ENCODE measurements at places on chromosomes 16 and 17.
A peak's percentile ranks its signal among the peaks of the same experiment; 100 is the strongest.

- DNase-seq: no peak
Observed at GRCh38 chr16:85205747-85206471, 93.6 kb upstream of the CIBAR2 start.

- no peak for DNase-seq
Observed at GRCh38 chr17:4208238-4208637, 55.5 kb downstream of the ANKFY1 start.

DNA sequence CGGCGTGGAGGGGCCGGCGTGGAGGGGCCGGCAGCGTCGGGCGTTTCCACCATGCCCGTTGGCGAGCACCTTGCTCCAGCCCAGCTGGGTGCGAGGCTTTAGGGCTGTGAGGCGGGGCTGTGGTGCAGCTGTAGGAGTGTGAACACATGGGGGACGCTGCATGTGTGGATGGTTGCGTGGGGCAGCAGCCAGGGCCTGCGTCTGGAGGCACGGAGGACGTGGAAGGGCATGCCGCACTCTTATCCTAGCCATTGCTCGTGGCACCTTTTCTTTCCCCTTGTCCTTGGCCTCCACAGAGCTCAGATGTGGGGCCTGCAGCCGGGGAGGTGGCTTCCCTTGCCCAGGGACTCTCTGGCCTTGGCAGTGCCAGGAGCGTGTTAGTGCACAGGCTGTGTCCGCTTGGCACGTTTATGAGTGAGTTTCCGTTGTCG, 47.8 kb downstream of the PDPK1 start:
- no peak for DNase-seq

GRCh38 chr16:28110479-28110878, 47.0 kb upstream of the GSG1L start:
- no peak for DNase-seq

DNA sequence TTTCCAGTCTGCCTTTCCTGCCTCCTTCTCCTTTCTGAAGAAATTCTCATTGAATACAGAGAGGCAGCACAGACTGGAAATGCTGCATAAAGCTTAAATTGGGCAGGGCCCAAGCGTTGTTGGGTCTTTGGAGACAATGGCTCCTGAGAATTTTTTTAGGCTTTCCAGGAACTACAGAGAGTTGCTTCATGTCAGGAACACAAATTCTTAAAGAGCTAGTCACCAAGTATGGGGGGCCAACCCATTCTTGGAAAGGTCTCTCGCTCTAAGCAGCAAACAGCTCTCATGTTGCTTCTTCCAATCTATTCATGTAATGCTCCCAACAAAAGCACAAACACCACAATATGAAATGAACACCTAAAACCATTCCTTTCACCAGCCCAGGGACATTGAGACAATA, 6.9 kb downstream of the HNF1B start:
- no peak for DNase-seq

DNA sequence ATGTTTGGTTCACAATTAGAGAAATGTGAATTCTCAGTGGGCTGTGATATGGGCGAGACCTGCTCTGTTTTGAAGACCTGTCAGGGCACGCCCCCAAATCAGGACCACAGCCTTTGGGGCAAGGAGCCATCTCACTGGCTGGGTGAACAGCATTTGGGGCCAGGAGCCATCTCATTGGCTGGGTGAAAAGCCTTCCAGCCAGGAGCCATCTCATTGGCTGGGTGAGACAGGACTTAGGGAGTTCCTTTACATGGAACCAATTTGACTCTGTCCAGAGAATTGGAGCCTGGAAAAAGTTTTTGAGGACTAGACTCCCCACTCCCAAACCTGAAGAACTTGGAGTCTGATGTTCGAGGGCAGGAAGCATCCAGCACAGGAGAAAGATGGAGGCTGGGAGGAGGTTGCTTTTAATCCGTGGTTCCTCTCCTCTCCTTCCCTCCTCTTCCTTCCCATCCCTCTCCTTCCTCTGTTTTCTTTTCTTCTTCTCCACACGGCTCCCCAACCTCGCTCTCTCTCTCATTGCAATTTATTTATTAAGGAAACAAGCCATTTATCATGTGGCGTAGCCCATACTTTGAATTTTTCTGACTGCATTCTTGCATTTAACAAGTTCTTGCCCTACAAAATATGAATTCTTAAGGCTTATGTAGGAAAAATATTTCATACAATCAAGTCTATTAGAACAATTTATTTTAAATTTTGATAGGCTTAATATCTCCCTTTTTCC, 19.7 kb downstream of the FOXL1 start:
- no peak for DNase-seq

- no peak for DNase-seq
Observed at GRCh38 chr17:14590459-14591250, 289.8 kb downstream of the HS3ST3B1 start.

- DNase-seq: no peak
Observed at GRCh38 chr17:59141860-59142259, 13.1 kb downstream of the SKA2 start.

- DNase-seq: no peak
Observed at GRCh38 chr17:55654022-55654421, 68.6 kb downstream of the TMEM100 start.

DNA sequence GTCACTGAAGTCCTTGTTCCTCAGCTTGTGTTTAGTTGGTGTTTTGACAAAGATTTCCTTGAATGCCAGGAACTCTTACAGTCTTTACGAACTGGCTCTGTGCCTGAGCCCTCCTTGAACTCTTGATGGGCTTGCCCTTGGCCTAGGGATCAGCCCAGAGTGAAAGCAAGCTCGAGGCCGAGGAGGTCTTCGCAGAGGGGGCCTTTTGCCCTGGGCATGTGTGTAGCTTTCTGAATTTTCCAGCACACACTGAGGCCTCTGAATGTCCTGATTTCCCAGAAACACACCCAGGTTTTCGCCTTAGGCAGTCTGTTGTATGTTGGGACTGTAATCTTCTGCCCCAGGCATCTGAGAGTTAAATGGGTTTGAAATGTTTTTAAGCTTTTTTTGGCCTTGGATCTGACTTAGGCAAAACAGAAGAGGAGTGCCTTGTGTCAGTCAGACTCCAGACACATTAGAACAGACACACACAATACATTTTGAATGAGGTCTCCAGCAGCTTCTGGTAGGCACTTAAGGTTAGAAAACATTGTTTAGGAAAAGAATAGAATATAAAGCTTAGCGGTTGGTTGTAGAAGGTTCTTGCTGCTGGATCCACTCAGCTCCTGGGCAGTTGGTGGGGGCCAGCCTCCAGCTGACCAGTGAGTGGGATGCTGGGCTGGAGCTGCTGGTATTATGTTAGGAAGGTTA, 17.1 kb downstream of the FOXK2 start:
- no peak for DNase-seq

GRCh38 chr17:43772877-43773648, 5.7 kb downstream of the DUSP3 start:
- DNase-seq: no peak

GRCh38 chr16:17304106-17304490, 166.7 kb downstream of the XYLT1 start:
- no peak for DNase-seq

GRCh38 chr16:21618281-21618680, 18.9 kb downstream of the METTL9 start:
- no peak for DNase-seq

DNA sequence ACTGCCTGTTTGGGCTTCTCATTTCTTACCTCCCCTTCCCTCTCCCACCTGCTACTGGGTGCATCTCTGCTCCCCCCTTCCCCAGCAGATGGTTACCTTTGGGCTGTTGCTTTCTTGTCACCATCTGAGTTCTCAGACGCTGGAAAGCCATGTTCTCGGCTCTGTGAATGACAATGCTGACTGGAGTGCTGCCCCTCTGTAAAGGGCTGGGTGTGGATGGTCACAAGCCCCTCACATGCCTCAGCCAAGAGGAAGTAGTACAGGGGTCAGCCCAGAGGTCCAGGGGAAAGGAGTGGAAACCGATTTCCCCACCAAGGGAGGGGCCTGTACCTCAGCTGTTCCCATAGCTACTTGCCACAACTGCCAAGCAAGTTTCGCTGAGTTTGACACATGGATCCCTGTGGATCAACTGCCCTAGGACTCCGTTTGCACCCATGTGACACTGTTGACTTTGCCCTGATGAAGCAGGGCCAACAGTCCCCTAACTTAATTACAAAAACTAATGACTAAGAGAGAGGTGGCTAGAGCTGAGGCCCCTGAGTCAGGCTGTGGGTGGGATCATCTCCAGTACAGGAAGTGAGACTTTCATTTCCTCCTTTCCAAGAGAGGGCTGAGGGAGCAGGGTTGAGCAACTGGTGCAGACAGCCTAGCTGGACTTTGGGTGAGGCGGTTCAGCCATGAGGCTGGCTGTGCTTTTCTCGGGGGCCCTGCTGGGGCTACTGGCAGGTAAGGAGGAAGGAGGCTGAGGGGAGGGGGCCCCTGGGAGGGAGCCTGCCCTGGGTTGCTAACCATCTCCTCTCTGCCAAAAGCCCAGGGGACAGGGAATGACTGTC, at the start of gene CD68:
Gene CD68, plus strand, starts transcription at position 638 of the 833 bp plus-strand sequence. Its CDS starts 40 bp downstream, at position 678.
- DNase-seq: no peak

DNA sequence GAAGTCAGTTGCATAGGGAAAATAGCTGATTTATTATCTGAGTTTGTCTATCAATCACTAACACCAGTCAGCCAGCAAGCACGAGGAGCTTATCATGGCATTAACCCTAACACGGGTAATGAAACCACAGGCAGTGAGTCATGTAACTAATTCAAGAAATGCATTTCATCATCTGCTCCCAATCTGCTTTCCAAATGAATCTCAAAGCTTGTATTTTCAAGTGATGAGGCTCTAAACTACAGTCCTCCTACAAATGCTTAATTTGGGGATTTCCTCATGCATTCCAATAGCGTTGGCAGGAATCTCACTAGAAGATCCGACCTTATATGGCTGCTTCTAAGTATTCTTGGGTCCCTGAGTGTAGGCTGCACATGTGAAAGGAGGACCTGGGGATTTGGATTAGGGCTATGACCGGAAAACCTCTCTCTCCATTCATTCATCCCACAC, 118.4 kb upstream of the HSBP1 start:
- DNase-seq: peak; percentile 38

GRCh38 chr16:77331802-77332586, 102.8 kb downstream of the ADAMTS18 start:
- DNase-seq: no peak

GRCh38 chr16:62967163-62967562, 930.9 kb upstream of the CDH8 start:
- DNase-seq: no peak

DNA sequence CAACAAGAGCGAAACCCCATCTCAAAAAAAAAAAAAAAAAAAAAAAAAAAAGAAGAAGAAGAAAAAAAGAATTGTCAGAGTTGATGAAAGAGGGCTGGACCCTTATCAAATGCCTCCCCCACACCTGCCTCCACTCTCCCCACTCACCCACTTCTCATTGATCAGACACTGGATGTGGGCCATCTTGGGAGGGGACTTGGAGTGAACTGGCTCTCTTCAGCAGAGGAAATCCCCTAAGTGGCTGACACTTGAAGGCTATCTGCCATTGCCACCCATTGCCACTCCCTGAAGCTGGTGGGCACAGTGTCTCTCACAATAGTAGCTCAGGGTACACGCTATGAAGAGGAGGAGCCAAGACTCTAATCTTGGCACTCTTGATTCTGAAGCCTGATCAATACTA, 1.6 kb downstream of the ITGA2B start:
- DNase-seq: no peak

DNA sequence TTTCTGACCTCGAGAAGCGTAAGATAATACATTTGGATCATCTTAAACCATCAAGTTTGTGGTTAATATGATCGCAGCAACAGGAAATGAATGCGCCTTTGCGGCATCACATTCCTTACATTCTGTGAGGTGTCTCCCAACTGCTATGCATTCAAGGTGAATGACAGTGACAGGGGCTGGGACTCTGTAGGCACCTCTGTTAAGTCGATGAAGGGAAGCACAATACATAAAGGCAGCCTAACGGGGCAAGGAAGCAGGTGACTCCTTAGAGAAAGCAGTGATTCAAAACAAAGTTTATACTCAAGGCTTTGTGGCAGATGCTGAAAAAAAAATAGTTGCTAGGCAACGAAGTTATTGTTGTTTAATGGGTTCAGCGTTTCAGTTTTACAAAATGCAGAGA, 21.6 kb upstream of the EVPL start:
- no peak for DNase-seq

- DNase-seq: no peak
Observed at GRCh38 chr17:6205033-6205432, 134.9 kb downstream of the WSCD1 start.

DNA sequence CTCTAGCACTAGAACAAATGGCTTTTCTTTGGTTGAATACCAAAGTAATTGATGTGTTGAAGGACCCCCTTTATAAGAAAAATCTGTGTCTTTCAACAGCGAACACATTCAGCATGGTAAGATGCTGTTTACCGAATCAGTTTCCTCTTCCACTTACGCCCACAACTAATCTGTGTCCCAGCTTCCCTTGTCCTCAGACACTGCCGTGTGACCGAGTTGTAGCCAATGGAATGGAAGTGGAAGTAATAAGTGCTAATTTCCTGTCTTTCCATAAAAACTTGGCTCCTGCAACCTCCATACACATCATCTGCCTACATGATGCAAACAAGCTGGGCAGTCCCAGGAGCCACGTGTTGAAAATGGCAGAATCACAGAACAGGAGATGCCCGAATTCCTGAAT, 10.4 kb downstream of the CDIPT start:
- DNase-seq: no peak

GRCh38 chr16:21600031-21600773, 825 bp downstream of the METTL9 start:
- no peak for DNase-seq

- no peak for DNase-seq
Observed at GRCh38 chr16:89586853-89587252, 11.3 kb downstream of the CPNE7 start.

- DNase-seq: no peak
Observed at GRCh38 chr16:49011901-49012300, 269.7 kb downstream of the CBLN1 start.

- no peak for DNase-seq
Observed at GRCh38 chr17:39054111-39054645, 87.0 kb upstream of the FBXO47 start.

GRCh38 chr17:64599187-64599676, 62.9 kb downstream of the SMURF2 start:
- DNase-seq: no peak

- DNase-seq: no peak
Observed at GRCh38 chr17:6172642-6173330, 102.6 kb downstream of the WSCD1 start.

- DNase-seq: no peak
Observed at GRCh38 chr16:85611194-85611443, 2.0 kb upstream of the GSE1 start.

GRCh38 chr17:27332047-27332393, 38.1 kb downstream of the WSB1 start:
- no peak for DNase-seq

All from keratinocyte (primary cell).